ENCODE measurements at places on chromosomes 2 and 18.
A peak's percentile ranks its signal among the peaks of the same experiment; 100 is the strongest.

DNA sequence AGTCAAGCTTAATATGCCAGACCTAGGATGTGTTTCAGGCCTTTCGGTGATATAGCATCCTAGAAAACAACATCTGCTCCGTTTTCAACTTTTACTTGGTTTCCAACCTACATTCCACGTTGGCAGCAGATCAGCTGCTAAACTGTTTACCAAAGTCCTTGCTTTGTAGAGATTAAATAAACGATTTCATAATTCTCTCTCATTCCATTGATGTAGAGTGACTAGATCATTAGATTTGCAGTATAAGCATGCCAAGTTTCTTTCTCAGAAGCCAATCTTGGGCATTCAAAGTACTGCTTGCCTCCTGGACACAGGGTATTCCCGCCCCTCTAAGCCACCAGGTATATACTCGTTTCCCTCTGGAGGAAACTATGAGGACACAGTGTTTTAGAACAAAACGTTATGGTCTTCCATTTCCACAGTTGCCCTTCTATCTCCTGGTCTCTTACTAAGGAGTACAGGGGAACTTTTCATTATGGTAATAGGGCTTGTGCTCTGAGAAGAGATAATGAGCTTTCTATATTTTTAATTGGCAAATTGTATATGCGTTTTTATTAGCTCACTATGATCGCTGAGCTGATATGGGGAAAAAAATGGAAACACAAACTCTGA is 10.5 kb upstream of the INSIG2 start:
- no peak for DNase-seq

DNA sequence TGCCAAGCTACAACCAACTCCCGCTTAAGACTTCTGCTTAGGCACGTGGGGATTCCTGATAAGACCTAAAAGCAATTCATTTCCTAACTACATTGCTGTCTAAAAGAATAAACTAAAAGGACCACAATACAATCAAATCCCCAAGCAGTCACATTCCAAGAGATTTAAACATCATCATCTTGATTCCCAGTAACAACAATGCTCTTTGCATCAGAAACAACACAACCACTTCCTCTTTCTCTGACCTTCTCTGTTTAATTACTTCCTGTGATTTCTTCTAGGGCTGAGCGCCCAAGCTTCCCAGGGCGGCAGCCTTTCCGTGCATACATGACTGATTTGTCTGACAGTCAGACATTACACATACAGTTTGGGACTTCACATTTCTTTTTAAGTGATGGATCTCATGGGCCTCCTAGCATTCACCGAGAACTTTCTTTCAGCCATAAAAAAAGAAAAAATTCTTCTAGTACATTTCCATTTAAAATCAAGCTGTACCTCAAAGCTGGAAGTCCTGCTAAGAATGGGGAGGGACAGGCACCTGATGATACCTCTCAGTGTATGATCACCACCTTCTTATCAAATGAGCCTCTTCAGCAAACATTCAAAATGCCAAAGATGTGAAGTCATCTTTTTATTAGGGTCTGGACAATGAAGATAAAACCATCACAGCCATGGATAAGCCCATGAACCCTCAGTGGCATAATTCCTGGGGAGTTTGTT is 11.5 kb downstream of the SPRED2 start:
- DNase-seq = peak; percentile 55

DNA sequence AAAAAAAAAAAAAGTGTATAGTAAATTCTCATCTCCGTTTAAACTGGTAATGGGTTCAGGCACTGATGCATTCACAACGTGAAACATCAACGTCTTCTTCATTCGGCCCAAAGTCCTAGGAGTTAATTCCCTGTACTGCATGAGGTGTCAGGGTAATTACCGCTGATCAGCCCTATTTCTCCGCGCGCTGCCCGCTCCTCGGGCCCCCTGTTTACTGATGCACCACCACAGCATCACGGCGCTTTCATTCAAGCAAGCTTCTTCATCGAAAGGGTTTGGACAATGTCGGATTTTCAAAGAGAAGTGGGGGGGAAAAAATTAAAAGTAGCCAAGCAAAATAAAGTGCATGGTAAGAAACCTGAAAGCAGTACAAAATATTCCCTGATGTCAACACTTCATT is 352.0 kb upstream of the POU3F3 start:
- no peak for DNase-seq

DNA sequence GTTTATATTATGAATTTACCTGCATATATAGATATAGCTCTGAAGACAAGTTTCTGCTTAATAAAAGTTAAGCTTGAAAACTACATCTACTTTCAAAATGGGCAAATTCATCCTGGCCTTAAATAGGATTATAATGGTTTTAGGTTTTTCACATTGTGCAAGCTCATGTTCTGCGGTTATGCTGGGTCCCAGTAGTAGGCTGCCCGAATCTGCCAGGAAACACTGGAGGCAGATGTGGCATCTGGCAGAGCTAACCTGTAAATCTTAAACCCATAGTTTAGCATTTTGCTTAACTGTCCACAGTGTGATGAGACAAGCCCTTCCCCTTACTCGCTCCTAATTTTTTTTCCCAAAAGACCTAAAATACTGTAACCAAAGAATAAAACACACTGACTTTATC is 234.2 kb downstream of the TCF4 start:
- peak; percentile 10 for DNase-seq

- DNase-seq = peak; percentile 64
Observed at GRCh38 chr2:19911808-19912509, 10.2 kb upstream of the TTC32 start.

- no peak for DNase-seq
Observed at GRCh38 chr2:132659331-132659730, 10.7 kb downstream of the LYPD1 start.

GRCh38 chr2:29455200-29455860 is 340.1 kb downstream of the CLIP4 start:
- DNase-seq = no peak

DNA sequence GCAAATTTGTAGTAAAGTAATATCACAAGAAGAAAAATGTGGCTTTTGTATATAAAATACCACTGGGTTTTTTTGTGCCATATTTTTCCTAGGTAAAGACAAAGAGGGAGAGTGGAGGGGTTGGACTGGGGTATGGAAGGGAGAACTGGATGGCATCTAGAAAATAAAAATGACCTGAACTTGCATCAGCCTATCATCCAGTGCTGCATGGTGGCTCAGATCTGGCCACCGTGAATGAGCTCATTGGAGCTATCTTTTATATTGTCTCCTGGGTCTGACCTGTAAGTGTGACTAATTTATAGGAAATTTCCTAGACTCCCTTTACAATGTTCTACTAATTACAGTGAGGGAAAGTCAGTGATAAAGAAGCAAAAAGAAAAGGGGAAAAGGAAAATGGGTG is 369.0 kb downstream of the TMEM182 start:
- DNase-seq = no peak

GRCh38 chr2:110678457-110679336 is 834 bp upstream of the BUB1 start:
- DNase-seq = peak; percentile 15

- no peak for DNase-seq
Observed at GRCh38 chr2:106531676-106532214, 44.6 kb downstream of the CD8B2 start.

DNA sequence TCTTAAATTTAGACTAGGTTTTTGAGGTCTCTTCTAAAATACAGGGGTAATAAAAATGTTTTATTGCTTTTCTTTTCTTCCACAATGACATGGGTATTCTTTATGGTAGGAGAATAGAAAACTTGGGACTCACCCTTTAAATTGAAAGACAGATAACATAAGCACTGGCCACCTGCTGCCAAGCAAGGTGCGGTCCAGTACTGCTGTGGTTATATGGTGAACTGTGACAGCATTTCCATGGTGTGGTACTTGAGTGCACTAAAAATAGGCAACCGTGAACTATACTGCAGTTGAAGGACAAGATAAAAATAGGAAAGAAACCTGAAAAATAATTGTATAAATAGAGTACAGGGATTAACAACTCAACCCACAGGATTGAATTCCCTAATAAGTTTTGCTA is 54.4 kb upstream of the GRB14 start:
- no peak for DNase-seq

DNA sequence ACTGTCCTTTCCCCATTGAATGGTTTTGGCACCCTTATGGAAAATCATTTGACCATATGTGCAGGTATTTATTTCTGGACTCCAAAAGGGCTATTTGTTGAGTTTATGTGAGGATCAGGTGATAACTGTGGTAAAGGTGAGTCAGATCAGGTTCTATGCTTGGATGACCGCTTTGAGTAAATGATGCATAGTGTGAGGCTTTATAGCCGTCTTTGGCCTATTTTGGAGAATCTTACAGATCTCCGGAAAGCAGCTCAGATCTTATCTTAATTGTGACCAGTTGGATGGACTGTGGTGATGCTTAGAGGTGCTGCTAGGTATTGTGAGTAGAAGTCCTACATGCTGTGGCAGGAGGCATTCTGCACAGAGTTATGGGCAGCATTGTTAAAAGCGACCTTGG is 126.2 kb downstream of the METTL8 start:
- DNase-seq = no peak

GRCh38 chr2:207408086-207408794 is 121.5 kb upstream of the CREB1 start:
- DNase-seq = peak; percentile 45

GRCh38 chr18:62396381-62396780 is 71.3 kb downstream of the TNFRSF11A start:
- no peak for DNase-seq

DNA sequence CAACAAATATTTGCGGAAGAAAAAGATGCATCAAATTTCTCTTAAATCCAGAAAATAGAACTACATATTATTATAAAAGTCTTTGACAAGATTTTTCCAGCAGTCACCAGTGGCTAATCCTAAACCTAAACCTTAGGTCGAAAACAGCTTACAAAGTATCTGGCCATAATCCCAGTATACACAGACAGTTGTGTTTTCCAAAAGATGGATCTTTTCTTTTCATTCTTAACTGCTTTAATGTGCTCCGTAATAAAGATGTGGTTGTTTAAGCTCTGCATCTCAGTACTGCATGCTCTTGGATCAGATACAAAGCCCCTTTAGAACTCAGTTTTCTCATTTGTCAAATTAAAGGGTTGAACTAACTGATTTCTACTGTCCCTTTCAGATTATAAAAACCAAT is 247.8 kb downstream of the TXNL1 start:
- no peak for DNase-seq

GRCh38 chr2:25698752-25699151 is 25.4 kb upstream of the DTNB start:
- DNase-seq = no peak

- DNase-seq = no peak
Observed at GRCh38 chr2:51994123-51994763, 962.3 kb upstream of the NRXN1 start.

GRCh38 chr2:54642677-54643430 is 80.6 kb upstream of the EML6 start:
- DNase-seq = no peak

GRCh38 chr2:65354773-65355172 is 77.6 kb downstream of the SPRED2 start:
- DNase-seq = no peak

- peak; percentile 77 for DNase-seq
Observed at GRCh38 chr2:160916300-160916699, 243.9 kb upstream of the TANK start.

DNA sequence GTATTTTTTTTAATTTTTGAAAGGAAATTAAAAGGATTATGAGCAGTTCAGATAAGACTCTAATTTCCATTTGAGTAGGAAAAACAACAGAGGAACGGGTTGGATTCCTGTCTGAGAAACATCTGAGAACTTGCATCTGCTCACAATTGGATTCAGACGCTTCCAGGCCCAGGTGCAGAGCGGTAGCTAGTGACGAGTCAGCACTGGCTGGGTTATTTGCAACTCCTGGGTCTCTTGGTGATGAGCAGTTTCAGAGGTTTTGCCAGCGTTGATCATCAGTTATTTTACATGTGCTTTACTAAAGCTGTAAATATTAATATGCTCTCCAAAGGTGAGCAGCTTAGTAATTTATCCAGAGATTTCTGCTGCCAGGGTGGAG is 39.1 kb upstream of the B3GNT7 start:
- DNase-seq = no peak

Data from fibroblast of skin of abdomen (primary cell).